ENCODE measurements at places on chromosomes 3 and 15. TPM values are rescaled to one million over a fixed set of nuclear protein-coding genes. Genes with fewer than 3 reads are reported as not detected.

- DNase-seq: no peak
These were observed 4.1 kb upstream of the PAK6 start for GRCh38 chr15:40234783-40235182.

DNA sequence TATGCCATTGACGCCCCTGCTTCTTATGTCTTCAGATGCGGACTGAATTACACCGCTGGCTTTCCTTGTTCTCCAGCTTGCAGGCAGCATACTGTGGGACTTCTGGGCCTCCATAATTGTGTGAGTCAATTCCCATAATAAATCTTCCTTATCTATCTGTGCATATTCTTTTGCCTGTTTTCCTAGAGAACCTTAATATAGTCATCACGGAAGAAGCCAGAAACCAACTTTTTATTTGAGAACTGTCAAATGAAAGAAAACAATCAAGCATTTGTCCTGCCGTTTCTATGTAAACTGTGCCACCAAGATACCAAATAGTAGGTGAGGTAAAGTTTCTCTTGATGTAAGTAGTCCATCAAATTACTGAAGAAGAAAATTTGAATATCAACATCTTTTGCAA is 51.8 kb upstream of the B3GALNT1 start:
- DNase-seq: no peak

DNA sequence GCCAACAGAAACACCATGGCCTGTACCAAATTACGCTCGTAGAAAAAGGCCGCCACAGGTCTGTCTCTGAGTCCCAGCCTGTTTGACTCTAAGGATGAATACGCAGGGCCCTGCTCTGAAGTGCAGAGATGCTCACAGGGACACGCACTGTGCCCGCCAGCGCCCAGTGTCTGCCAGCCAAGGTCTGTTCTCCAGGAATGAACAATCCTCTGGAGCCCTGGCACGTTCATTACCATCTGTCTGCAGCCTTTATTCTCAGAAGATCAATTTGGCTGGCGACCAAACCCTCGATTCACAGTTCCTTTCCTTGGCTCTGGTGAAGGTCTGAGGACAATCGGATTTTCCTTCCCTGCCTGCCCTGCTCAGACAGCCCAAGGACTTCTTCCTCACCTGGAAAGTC is 66.3 kb downstream of the NIPA2 start:
- DNase-seq: no peak

- no peak for DNase-seq
These were observed 276.7 kb downstream of the NFKBIZ start for GRCh38 chr3:102125994-102126368.

GRCh38 chr3:131370935-131371687 is 10.5 kb upstream of the NUDT16 start:
- DNase-seq: no peak

- DNase-seq: peak; percentile 70
These were observed 75.2 kb upstream of the ACAD9 start for GRCh38 chr3:128804017-128804810.

DNA sequence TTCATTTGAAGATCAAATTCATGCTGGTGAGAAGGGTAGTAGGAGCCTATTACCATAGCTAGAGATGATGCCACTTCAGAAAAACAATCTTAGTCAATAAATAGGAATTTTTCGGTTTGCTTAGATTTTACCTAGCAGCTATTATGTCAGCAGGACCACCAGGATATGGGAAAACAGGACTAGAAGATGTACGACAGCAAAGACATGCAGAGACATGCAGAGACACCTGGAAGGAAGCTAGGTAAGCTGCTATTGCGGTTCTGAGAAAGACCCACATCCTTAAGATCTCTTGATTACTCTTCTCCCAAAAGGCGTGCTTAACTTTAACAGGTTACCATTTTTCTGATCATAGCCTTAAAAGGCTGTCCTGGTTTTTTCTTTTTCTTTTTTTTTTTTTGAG is 64.8 kb upstream of the THSD4 start:
- no peak for DNase-seq

DNA sequence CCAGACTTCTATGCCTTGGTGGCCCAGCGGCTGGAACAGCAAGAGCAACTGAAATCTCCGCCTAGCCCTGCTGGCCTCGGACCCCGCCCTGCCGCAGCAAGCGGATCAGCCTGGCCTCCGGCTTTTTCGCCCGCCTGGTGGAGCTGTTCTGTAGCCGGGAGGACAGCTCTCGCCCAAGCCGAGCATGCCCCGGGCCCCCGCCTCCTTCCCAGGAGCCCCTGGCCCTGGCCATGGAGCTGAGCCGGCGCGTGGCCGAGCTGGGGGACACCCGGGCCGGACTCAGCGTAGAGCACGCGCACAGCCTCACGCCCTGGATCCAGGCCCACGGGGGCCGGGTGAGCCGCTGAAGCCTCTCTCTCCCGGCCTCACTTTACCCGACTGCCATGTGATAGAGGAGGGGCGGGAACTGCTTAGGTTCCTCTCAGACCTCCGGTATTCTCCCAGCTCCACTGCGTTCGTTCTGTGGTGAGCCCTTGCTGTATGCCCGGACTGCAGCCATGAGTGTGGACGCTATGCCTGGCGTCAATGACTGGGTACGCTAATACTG is 24.1 kb upstream of the MRPL3 start:
- no peak for DNase-seq

- no peak for DNase-seq
These were observed 176.3 kb upstream of the LPP start for GRCh38 chr3:187977659-187978058.

DNA sequence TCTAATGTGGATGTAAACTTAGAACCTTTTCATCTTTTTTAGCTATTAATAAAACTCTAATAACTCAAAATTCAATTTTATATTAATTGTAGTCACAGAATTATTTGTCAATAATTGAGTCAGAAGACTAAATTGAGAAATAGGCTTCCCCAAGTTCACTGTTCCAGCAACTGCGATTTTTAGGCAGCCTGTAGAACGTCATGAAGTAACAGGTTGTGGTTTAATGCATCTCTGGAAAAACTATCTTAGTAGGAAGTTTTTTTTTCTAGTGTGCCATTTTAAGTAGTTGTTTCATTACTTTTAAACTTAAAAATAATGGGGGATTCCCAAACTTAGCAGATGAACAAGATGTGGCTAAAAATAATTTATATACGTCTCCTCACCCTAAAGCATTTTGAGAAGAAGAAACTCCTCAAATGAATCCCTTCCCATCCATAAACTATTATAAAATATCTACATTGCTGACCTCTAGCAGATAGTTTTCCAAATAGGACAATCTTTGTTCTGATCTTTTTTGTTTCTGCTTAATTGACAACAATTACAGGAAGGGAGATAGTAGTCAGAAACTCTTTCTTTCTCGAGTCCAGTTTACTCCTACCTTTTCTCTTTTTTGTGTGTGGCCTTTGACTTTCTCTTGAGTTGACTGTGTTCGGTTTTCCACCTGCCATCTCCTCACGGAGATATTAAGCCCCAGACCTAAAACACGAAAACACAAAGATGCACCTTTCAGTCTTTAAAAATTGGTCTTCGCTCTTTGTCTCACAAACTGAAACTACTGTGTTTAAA is 43.1 kb downstream of the LRCH3 start:
- no peak for DNase-seq

- DNase-seq: no peak
These were observed 25.3 kb downstream of the BHLHE40 start for GRCh38 chr3:5004319-5005152.

DNA sequence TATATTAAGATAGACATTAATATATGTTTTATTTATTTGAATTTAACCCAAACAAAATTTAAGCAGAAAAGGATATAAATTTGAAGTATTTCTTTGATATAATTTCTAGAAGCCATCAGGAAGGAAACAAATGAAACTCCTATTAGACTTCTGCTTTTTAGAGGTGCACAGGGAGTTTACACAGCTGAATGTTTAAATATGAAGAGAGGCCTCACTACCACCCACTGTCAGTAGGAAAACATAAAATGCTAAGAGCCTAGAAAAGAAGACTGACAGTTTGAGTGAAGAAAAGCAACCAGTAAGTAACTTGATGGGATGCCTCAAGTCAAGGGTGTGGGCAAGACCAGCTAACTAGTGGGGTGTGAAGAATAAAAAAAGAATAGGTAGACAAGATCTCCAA is 19.7 kb downstream of the PLSCR2 start:
- no peak for DNase-seq

DNA sequence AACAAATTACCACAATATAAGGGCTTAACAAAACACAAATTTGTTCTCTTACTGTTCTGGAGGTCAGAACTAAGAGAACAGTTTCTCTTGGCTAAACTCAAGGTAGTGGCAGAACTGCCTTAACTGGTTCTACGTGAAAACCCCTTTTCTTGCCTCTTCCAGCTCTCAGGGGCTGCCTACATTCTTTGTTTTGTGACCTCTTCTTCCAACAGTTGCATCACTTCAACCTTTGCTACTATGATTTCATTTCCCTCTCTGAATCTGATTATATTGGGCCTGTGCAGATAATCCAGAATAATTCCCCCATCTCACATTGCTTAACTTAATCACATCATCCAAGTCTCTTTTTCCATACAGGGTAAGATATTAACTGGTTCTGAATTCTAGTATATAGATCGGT is 624.6 kb downstream of the ZPLD1 start:
- DNase-seq: no peak

- DNase-seq: peak; percentile 27
These were observed 22.7 kb downstream of the ST6GAL1 start for GRCh38 chr3:186953011-186953487.

- no peak for DNase-seq
These were observed 342.7 kb downstream of the PTPRG start for GRCh38 chr3:61903931-61904657.

DNA sequence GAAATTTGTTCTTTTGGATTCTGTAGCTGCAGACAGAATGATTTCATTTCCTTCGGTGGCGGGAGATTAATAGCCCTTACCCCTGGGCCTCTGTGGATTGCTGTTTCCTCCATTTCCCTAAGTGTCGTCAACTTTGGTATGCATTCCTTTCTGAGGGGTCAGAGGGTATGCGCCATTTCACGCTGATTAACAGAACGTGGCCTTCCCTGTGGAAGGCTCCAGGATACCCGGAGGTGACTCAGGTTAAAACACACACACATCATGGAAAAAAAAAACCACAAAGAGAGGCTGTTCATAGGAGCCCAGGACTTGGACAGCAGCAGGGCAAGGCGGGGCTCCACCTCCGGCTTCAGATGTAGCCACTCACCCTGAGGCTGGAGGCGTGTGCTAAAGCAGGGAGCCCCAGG is 51.9 kb downstream of the EPHB1 start:
- no peak for DNase-seq

DNA sequence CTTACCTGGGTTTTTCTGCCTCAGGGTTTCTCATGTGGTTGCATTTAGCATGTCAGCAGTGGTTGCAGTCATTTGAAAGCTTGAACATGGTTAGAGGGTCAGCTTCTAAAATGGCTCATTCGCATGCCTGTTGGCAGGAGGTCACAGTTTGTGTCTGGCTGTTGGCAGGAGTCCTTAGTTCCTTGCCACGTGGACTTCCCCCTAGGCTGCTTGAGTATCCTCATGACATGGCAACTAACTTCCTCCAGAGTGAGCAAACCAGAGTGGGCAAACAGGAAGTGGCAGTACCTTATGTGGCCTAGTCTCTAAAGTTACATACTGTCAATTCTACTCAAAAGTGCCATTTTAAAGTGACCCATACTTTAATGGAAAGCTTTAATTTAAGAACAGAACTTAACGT is 3.4 kb upstream of the UNC13C start:
- no peak for DNase-seq

DNA sequence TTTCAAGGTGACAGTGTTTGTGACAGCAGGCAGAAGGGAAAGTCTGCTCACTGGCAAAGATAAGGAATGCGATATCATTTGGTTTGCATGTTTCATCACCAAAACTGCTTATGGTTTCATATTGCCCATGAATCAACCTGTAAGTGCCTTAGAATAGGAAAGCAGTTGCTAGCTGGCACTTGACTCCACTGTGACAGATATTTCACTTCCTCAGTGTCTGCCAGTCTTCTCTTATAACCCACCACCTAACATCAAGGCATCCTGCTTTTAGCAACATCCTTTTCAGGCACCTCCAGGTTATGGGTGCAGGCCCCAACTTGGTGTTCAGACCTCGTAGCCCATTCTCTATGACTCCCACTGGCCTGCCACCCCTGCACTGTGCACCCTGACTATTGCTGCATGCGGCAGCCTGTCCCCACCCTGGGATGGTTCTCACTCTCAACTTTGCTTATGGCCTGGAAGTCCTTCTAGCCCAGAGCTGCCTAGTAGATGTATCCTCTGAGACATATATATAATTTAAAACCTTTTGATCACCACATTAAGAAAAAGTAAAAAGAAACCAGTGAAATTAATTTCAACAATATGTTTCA is 154.4 kb upstream of the RARB start:
- no peak for DNase-seq

DNA sequence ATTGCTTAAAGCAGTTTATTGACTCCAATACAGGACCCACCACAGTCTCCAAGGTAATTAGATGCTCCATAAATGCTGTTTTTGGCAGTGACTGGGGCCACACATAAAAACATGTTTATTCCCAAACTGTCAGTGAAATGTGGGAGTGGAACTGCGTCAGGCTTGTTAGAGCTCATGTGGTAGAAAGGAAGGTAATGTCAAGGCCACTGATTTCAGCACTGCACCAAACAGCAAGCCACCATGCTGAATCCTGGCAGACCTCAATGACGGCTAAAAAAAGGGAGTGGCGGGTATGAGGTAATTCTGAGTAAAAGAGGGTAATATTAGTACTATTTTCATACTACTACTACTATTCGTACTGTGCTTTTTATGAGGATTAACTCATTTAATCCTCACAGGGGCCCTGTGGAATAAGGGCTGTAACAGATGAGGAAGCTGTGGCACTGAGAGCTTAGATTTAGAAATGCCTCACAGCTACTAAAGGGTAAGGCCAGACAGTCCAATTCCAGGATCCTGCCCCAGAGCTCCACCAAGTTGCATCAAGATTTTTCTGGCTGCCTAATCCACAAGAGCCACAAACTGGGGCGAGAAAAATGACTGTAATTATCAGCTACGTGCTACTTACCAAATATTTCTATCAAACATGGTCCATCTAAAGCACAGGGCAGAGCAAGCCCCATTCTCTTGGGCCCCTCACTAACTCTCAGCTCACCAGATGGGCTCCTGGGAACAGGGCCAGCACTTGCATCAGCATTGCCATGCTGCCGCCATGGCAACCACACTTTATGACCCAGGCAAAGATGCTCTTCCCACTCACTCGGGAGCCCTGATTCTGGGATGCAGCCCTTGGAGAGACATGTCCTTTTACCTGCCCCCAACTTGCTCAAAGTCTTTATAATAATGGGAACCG is 83.6 kb upstream of the SPATA12 start:
- no peak for DNase-seq

DNA sequence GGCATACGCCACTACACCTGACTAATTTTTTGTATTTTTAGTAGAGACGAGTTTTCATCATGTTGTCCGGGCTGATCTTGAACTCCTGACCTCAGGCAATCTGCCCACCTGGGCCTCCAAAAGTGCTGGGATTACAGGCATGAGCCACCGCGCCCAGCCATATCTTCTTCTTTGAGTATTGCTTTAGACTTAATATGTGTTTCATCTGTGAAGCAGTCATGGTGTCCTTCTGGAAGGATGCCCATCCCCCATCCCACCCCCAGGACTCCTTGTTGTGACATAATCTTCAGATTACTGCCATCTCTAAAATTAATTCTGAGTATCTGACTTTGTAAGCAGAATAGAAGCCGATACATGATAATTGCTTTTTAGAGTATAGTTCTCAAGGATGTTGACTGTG is 57.7 kb downstream of the KLHL25 start:
- DNase-seq: no peak

CCDC39 gene
- not detected for total RNA-seq

HHATL gene
- 0.25 TPM for total RNA-seq

CLRN1 gene
- not detected for total RNA-seq

MESP2 gene
- not detected for total RNA-seq

LNP1 gene
- total RNA-seq: 2.4 TPM

PTPRG gene
- 0.13 TPM for total RNA-seq

Measured in activated CD4-positive, alpha-beta memory T cell treated with anti-CD3 and anti-CD28 coated beads, Interleukin-2, amount 10 ng/mL, durations not matched to agents 7 days and 5 days (primary cell).